ENCODE measurements at places on chromosomes 2 and 18.

- DNase-seq: no peak
These were observed 22.7 kb downstream of the FARP2 start for GRCh38 chr2:241378816-241379215.

DNA sequence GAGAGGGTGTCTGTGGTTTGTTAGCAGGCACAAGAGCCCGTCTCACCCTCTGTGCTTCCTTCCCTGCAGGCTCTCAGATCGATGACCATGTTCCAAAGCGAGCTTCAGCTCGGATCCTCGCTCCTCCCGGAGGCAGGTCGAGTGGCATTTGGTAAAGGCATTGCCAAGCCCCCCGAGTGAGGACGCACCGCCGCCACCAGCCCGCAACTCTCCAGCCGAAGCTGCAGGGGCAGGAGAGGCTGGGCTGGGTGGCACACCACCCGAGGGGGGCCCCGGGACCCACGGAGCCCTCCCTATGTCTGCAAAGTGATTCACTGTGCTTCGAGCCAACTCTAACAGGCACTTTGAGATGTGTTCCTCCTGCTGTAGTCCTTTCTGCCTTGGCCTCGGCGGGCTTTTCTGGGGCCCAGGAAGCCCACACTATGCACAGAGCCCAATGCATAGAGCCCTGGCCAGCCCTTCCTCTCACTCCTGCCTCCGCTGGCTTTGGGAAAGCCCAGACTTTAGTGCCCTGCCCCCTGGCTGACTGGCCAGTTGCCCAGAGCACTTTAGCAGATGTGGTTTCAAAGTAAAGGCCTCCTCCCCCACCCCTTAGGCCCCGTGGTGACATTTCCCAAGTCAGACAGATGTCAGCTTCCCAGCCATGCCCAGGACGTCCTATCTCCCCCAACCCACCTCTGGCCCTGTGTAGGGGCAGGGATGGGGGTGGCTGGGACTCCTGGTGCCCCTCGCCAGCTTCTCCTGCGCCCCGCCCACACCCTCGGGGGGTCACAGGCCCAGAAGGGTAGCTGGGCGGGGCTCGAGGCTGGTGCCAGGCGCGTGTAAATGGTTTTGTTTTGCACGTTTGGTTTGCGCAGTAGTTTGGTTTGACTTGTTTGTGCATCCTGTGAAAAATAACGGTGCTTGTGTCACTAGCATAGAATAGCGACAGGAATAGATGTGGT lies 23.3 kb upstream of the MAPRE3 start:
- DNase-seq: no peak

DNA sequence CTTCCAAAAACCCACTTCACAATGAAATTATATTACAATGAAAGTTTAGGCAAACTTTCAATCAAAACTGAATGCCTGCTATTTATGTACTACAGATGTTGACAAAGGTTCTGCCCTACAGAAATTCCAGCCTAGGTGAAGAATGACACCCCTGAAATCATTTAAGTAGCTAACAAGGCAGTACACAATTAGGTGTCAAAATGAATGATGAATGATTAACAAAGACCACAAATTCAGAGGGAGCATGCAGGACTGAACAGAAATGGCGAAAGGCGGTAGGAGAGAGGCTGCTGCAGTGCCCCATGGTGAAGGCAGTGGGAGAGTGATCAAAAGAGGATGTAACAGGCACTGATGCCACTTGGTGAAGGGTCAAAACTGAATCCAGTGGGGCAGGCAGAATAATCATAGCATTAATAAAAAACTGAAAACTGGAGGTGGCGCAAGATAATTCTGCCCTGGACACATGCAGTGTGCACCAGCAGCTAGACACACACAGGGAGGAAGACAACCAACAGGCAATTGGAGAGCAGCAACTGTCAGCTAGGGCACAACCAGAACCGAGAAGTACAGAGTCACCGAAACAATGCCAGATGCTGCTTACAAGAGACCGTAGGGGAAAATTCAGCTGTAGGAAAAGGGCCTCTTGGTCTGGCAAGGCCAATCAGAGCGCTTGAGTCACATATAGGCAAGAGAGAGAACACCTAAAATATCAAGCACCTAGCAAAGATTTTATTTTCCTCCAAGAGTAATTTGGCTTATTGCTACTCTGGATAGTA lies 4.5 kb downstream of the TMEM131 start:
- DNase-seq: no peak

DNA sequence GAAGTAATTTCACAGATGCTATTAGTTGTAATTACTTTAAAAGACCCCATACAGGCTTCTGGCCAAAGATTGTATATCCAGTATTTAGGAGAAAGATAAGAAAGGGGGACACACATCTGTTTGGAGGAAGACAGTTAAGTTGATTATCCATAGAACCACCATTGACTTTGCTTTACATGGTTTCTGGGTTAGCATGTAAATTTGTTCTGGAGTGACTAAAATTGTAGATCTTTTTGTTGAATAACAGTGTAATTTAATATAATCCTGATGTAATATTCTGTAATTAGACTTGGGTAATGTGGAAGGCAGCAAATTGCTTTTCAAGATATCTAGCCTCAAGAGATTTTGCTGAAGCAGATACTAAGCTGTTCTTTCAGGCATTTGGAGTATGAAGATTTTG lies 17.2 kb downstream of the COMMD1 start:
- DNase-seq: no peak

- no peak for DNase-seq
These were observed 3.3 kb downstream of the CDH7 start for GRCh38 chr18:65754121-65754520.

GRCh38 chr18:10860928-10861327 lies 288.4 kb downstream of the PIEZO2 start:
- DNase-seq: no peak

GRCh38 chr2:26988058-26988860 lies 17.8 kb downstream of the MAPRE3 start:
- no peak for DNase-seq

DNA sequence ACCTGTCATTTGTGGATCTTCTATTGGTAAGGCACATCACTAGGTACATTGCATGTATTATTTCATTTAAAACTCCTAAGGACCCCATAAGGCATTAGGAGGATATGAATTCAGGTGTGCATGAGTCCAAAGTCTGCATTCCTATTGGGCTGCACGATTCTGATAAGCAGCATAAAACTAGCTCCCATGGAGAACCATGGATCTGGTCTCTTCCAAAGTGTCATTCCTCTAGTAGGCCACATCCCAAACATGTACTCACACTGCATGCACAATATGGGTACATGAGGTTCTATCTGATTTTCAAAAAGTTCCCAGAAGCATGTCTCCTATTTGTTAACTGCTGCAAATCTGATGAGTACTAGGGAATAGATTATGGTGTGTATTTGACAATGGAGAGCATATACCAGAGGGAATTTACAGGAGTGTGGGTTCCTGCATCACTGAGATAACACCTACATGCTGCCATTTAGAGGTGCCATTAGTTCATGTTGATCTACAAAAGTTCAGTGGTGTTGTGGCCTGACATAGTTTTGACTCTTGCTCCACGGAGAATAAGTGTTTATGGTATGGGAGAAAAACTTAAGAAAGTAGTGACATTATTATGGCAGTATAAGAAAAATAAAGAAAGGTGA lies 11.3 kb downstream of the CYTIP start:
- DNase-seq: no peak

DNA sequence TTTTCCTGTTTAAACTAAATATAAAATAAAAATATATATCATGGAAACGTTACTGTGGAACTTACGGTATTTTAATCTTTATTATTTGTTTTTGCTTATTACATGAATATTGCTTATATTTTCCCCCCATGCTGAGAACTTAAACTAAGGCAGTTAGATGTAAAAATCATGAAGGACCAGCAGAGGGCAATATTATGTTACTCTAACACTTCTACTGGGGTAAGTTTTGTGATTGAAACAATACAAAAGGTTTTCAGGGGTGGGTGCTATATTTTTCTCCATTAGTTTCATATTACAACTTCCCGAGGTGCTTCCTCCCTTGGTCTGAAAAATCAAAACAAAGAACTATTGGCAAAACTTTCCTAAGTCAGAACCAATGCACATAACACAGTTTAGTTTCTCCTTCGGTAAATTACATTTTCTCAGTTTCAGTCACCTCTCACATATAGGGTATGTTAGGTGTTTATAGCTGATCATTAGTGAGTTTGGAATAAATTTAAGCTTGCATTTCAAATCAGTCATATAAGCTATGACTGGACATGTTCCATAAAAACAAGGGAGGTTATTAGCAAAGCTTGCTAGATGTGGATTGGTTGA lies 54.8 kb downstream of the ZNF407 start:
- no peak for DNase-seq

DNA sequence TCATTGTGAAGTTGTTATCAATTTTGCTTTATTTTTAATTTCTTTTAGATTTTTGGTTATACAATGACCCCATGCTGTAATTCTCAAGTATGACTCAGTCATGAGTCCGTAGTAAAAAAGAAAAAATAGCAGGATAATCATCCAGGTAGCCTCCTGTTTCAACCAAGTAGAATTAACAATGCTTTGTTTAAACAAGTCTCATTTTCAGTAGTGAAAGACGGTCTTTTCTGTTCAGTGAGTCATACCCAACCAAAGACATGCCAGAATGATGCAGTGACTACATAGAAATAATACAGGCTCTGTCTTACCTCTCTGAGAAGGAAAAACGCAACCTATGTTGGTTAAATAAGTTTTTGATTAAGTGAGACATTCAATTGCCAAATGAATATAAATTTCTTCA lies 67.8 kb upstream of the DSC1 start:
- DNase-seq: no peak

DNA sequence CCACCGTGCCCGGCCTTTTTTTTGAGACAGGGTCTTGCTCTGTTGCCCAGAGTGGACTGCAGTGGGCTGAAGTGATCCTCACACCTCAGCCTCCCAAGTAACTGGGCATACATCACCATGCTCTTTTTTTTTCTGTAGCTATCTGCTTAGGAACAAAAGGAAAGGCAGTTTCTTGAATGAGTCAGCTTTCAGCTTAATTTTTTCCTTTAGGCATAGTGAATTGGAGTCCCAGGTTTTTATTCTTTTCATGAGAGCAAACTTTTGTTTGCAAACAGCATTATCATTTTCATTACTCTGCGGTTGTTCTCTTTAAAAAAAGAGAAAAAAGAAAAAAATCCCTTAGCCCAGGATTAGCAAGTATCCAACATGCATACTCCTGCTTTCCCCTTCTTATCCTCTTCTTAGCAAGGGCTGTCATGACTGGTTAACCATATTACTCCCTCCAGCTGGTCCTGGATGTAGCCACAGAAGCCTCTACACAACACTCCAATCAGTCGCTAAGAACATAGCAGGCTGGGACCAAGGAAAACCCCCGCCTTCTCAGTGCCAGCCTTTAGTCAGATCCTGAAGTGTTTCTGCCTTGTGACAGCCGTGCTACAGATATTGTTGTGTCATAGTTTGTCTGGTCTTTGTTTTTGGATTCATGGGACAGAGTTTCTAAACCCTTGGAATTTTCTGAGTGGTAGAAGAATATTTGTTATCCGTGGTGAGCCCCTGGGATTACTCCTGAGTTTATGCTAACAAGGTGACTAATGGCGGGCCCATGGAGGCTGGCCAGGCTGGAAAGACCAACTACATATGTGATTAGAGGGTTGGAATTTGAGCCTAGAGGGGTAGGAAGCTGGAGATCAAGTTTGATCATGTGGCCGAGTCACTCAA lies 23.3 kb upstream of the ST3GAL5 start:
- no peak for DNase-seq

DNA sequence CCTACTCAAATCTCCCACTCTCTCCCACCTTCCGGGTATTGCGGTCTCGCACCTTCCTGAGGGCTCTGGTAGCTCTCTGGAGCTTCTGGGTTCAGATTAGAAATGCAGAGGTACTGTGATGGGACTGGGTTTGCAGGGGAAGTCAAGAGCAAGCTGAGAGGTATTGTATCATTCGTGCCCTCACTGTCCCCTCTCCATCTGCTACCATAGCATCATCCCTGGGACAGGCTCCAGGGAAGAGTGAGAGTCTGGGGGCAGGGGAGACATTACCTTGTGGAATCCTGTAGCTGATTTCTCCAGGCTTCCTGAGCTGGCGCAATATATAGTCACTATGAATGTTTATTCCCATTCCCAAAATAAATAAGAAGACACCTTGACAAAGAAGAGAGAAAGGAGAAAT lies 49.6 kb downstream of the SRD5A2 start:
- no peak for DNase-seq

DNA sequence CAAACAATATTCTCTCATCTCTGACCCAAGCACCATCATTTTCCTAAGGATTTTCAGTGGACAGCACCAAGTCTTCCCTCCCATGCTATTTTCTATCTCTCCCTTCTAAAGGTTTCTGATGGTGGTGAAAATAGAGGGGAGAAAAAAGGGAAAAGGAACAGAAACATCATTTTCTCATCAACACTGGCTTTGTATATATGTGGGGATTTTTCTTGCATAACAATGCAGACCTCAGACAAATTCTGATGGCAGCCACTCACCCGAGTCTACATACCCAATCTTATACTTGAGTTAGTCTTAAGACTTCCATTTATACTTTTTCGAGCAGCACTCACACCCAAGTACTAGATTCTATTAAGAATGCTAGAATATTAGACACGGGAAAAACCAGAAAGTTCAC lies 95.8 kb downstream of the TMEM163 start:
- DNase-seq: no peak

- no peak for DNase-seq
These were observed 86.0 kb downstream of the GALNT14 start for GRCh38 chr2:31052284-31052683.

GRCh38 chr2:229340086-229340760 lies 69.1 kb upstream of the PID1 start:
- DNase-seq: no peak

GRCh38 chr2:47041063-47041462 lies 114.0 kb downstream of the STPG4 start:
- DNase-seq: no peak

DNA sequence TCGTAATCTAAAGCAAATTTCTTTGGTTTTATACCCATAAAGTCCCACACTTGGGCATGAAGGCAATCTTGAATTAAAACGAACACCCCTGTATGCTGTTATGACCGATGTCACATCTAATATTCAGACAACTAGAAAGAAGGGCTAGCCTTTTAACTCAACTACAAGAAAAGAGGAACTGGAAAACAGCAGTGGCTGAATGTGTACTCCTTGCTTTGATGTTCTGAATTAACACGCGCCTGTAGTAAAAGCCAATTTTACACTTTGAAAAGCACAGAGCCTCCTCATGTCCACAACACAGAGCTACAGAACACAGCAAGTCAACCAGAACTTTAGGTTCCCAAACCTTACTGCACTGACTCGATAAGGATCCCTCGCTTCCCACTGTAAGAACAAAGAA lies 147.6 kb downstream of the HDAC4 start:
- DNase-seq: no peak

DNA sequence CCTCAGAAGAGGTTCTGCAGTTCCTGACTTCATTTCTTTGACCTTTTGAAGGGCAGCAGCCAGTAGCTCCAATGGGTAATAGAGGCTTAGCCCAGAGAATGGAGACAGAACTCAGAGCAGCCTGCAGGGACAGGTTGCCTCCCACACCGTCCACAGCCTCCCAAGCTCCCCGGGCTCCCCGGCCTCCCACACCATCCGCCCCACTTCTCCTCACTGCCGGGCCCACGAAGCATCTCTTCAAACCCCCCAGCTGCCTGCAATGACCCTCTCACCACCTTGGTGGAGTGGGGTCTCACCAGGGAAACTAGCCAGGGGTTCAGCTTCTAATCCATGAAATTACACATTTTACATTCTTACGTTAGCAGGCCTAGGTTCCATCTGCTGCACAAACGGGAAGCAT lies 652.0 kb upstream of the SALL3 start:
- no peak for DNase-seq
